HCT116 (cell line): ENCODE measurements at places on chromosomes 1 and 21. TPM values are rescaled to one million over a fixed set of nuclear protein-coding genes. Genes with fewer than 3 reads are reported as not detected.

DNA sequence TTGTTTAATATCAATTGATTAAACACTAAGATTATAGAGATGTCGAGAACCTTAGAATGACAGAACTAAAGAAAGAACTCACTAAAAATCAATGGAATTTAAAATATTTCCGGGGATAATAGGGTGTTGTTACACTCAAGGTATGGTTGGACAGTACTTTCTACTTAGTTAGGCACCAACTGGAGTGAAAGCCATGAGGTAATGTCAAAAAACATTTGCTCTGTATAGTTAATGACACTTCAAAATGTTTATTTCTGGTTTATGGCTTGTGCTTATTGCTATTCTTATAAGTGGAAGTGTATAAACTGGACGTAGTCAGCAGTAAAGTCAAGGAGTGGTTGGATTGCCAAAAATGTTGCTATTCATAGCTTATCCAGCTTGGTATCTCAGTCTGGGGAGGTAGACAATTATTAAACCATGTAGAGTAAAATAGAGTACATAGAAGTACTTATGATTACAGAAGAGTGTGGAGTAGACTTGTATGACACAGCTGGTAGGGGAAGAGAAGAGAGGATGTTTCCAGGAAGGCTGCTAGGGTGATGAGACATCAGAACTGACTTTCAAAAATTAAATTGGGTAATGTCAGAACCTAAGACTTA is 56.5 kb upstream of the BMP8A start:
- H3K27me3 ChIP-seq = no peaks in the 10 kb centered on the region
- H3K27ac ChIP-seq = no peak overlapping the region

- H3K4me1 ChIP-seq = peaks cover 21% of the 10 kb centered on the region
- peak overlapping the region; percentile 52; the same call in 1 of the 2 replicates for H3K27ac ChIP-seq
- no peaks in the 10 kb centered on the region for H3K27me3 ChIP-seq
- H3K36me3 ChIP-seq = no peaks in the 10 kb centered on the region
Observed at GRCh38 chr1:172746091-172746949, 87.4 kb downstream of the FASLG start.

DNA sequence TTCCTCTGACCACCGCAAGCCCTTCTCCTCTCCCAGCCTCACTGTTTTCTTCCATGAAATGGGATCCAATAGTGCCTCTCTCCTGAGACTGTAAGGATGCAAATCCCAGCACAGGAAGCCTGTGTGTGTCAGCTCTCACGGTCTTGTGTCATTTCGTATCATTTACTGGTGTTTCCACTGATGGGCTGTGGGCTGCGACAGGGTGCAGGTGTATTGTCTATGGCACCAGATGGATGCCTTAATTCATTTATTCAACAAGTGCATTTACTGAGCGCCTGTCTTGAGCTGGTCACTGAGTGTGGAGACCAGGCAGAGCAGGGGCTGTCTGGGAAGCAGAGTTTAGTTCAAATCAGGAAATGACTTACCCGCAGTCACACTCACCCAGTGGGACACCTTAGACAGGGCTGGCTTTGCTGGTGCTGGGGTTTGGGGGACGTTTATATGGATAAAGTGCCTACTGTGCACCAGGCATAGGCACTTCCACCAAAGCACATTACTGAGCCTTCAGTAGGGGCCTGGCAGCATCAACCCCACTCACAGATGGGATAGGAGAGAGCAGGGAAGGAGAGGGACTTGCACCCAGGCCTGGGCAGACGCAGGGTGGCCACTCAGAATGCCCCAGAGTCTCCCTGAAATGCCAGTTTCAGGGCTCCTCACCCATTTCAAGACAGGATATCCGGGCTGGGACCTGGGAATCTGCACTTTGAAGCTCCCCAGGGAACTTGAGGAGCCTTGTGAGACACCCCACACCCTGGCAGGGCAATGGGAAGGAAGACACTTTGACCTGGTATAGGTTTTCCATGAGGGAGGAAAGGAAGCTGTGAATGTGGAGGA is 398.9 kb downstream of the MATN1 start:
- H3K27ac ChIP-seq = no peak overlapping the region
- no peak for DNase-seq
- no peak overlapping the region for H3K4me3 ChIP-seq
- no peaks in the 10 kb centered on the region for H3K4me1 ChIP-seq

- no peak for DNase-seq
- H3K27ac ChIP-seq = no peak overlapping the region
- H3K36me3 ChIP-seq = no peaks in the 10 kb centered on the region
- H3K27me3 ChIP-seq = peaks cover 29% of the 10 kb centered on the region
- H3K4me1 ChIP-seq = no peaks in the 10 kb centered on the region
- no peak overlapping the region for H3K4me3 ChIP-seq
Observed at GRCh38 chr1:37410815-37411214, 63.6 kb upstream of the ZC3H12A start.

DNA sequence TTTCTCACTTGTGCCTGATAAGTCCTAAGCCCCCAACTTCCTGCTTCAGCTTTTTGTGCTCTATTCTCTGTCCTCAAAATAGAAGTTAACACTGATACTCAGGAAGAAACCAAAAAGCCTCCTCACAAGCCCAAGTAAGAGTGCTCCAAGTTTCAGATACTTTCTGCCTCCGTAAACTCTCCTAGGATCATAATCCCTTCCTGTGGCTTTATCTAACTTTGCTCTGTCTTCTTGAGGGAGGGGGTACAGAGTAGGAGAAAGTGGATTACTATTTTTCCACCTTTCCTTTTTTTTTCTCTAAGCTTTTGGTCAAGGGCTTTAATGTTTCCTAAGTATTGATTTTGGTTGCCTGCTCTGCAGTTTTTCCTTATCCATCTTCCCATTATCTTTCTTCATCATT is 54.6 kb downstream of the DPH5 start:
- H3K27ac ChIP-seq = no peak overlapping the region
- DNase-seq = no peak
- no peaks in the 10 kb centered on the region; the same call in 1 of the 2 replicates for H3K36me3 ChIP-seq
- no peak overlapping the region for H3K4me3 ChIP-seq
- H3K27me3 ChIP-seq = no peaks in the 10 kb centered on the region

DNA sequence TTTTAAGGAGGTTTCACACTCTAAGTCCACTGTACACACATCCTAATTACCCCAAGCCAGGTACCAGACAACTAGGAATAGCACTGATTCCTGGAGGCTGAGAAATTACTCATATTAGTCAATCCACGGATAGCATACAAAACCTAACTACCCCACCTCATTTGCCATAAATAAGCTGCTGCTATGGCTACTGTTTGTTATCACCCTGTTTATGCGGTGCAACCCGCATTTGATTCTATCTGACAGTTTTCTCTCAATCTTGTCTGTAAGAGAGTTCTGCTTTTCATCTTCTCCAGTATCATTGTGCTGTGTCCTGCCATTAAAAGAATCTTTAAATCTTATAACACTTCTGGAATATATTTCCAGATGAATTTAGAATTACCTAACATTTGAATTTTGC is 1496.5 kb downstream of the PLA2G4A start:
- no peak for DNase-seq
- no peaks in the 10 kb centered on the region for H3K4me1 ChIP-seq
- H3K36me3 ChIP-seq = no peaks in the 10 kb centered on the region
- H3K4me3 ChIP-seq = no peak overlapping the region

DNA sequence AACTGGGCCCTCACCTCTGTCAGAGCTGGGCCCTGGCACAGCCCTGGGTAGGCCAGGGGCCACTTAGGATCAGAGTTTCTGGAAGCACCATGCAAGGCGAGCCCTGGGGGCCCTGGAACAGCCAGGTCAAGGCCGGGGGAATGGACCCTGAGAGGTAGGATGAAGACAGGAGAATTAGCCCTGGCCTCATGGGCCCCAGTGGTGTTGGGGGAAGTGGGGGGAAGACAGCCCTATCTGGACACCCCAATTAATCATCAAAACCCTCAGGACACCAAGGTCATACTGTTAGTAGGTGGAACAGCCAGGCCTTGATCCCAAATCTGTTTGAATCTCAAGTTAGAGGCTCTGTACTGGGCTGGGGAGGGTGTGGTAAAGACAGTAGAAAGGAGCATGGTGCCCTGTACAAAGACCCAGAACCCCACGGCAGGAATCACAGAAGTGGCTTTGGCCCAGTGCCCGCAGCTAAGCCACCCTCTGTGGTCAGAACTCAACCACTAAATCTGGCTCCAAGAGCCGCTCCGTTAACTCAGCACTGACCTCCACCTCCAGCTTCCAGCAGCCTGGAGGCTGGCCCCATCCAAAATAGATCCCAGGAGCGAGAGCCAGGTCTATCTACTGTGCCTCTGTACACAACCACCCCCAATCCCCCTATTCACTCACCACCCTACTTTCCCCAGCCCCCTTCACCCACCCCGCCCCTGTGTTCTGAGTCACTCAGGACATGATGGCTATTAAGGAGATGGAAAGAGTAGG is 14.0 kb upstream of the TRIM63 start:
- DNase-seq = no peak
- H3K36me3 ChIP-seq = no peaks in the 10 kb centered on the region
- no peaks in the 10 kb centered on the region for H3K27me3 ChIP-seq
- H3K27ac ChIP-seq = no peak overlapping the region
- peaks cover 6% of the 10 kb centered on the region; the same call in 1 of the 2 replicates for H3K4me1 ChIP-seq

- peaks cover 37% of the 10 kb centered on the region for H3K4me1 ChIP-seq
- H3K4me3 ChIP-seq = no peak overlapping the region
- peak overlapping the region; percentile 20 for H3K27ac ChIP-seq
- peak; percentile 33 for DNase-seq
- no peaks in the 10 kb centered on the region for H3K27me3 ChIP-seq
Observed at GRCh38 chr1:145985502-145986439, 10.6 kb downstream of the TXNIP start.

- H3K27me3 ChIP-seq = no peaks in the 10 kb centered on the region
- no peak for DNase-seq
- no peaks in the 10 kb centered on the region for H3K36me3 ChIP-seq
- H3K4me1 ChIP-seq = no peaks in the 10 kb centered on the region
- no peak overlapping the region for H3K27ac ChIP-seq
Observed at GRCh38 chr1:62335656-62336055, 16.4 kb upstream of the KANK4 start.

GRCh38 chr1:10678852-10679251 is 117.6 kb downstream of the CASZ1 start:
- H3K4me3 ChIP-seq = no peak overlapping the region
- no peaks in the 10 kb centered on the region for H3K36me3 ChIP-seq
- H3K27me3 ChIP-seq = no peaks in the 10 kb centered on the region
- H3K27ac ChIP-seq = no peak overlapping the region

DNA sequence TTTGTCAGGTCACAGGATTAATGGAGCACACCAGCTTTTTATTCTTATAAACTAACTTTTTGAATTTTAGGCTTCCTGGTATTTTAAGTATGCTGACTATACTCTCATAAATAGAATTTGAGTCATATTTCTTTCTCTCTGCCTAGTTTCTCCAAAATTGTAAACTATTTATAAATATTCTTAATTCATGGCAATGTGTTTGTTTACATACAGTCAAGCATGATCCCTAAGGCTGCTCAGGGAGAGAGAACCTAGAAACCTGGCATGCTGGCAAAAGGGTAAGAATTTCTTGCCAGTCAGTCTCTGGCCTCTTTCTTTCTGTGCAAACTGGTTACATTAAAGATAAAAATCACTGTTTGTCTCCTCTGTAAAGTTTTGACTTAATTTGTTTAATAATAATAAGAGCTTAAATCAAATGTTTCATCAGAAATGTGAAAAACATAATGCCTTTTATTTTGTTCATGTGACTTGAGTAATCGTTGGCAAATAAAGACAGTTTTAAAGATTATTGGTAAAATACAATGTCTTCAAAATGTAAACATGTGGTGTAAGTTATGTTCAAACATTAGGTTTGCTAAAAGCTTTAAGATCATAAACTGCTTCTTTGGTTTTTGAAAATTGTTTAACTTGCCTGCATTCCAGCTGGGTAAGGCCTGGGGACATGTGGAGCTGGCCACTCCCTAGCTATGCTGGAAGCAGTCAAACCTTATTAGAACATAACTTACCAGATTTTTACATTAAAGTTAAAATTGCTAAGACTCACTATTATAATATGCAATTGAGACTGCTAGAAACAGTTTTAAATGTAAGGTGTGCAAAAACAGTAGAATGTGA is 1401.7 kb downstream of the NCAM2 start:
- no peak for DNase-seq
- H3K36me3 ChIP-seq = no peaks in the 10 kb centered on the region
- H3K4me3 ChIP-seq = no peak overlapping the region
- no peaks in the 10 kb centered on the region for H3K4me1 ChIP-seq
- H3K27me3 ChIP-seq = no peaks in the 10 kb centered on the region

DNA sequence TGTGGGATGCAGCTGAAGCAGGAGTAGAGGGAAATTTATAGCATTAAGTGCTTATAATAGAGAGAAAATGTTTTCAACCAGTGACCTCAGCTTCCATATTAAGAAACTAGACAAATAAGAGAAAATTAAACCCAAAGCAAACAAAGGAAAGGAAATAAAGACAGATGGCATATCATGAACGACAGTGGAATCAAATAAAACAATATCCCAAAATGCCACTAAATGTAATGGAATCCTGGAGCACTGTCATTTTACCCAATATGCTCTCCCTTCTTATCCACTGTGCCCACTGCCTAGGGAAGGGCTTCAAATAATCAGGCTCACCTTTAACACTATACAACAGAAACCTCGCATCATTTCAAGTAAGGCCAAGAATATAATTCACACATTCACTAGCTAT is 12.4 kb upstream of the CCN1 start:
- H3K27ac ChIP-seq = no peak overlapping the region
- no peaks in the 10 kb centered on the region for H3K27me3 ChIP-seq
- no peak overlapping the region for H3K4me3 ChIP-seq
- no peaks in the 10 kb centered on the region for H3K4me1 ChIP-seq
- no peaks in the 10 kb centered on the region for H3K36me3 ChIP-seq

DNA sequence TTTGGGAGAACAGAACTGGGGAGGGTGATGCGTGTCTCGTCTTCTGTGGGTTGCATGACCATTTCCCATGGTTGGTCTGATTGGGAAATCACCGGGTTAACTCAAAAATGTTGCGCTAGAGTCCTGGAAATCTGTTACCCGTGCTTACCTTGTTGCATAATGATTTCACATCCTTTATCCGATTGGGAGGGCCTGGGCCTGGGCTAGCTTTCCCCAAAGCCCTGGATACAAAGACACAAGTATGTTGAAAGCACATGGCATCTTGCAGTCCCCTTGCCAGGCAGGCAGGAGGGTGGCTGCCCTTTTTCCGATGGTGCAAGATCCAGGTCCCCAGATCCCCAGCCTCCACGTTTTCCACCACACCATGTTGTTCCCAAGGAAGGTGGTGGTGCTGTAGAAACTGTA is 582 bp downstream of the TRPM2 start:
- H3K4me3 ChIP-seq = no peak overlapping the region
- no peaks in the 10 kb centered on the region for H3K27me3 ChIP-seq
- H3K27ac ChIP-seq = no peak overlapping the region
- no peak for DNase-seq

- DNase-seq = no peak
- no peaks in the 10 kb centered on the region for H3K27me3 ChIP-seq
- no peak overlapping the region for H3K4me3 ChIP-seq
- no peak overlapping the region for H3K27ac ChIP-seq
- H3K4me1 ChIP-seq = no peaks in the 10 kb centered on the region
Observed at GRCh38 chr21:35561116-35561515, 499.2 kb downstream of the SETD4 start.

GRCh38 chr1:1058921-1059493 is 15.1 kb downstream of the RNF223 start:
- peak overlapping the region; percentile 69; the same call in 1 of the 2 replicates for H3K27ac ChIP-seq
- H3K27me3 ChIP-seq = no peaks in the 10 kb centered on the region
- H3K4me3 ChIP-seq = peak overlapping the region; percentile 71
- peaks cover 4% of the 10 kb centered on the region; the same call in 1 of the 2 replicates for H3K36me3 ChIP-seq
- DNase-seq = no peak

GPR61 gene
- total RNA-seq = not detected

CCDC185 gene
- not detected for total RNA-seq

TNFRSF9 gene
- 0.20 TPM for total RNA-seq

FHL3 gene
- total RNA-seq = 22.5 TPM

LCE3D gene
- total RNA-seq = not detected

FAM167B gene
- total RNA-seq = 0.42 TPM

AK5 gene
- total RNA-seq = 0.22 TPM

PCSK9 gene
- 39.6 TPM for total RNA-seq

CCDC190 gene
- total RNA-seq = not detected
